ENCODE measurements at places on chromosomes 11 and 22. TPM values are rescaled to one million over a fixed set of nuclear protein-coding genes. Genes with fewer than 3 reads are reported as not detected.
A peak's percentile ranks its signal among the peaks of the same experiment; 100 is the strongest.

Gene SLC29A2
- 8.3 TPM for total RNA-seq

Gene FXYD6
- total RNA-seq = 33.6 TPM

Gene OR51B2
- total RNA-seq = not detected

Gene PANX3
- total RNA-seq = not detected

- DNase-seq = no peak
- peaks cover 28% of the 10 kb centered on the region for H3K4me1 ChIP-seq
- no peak overlapping the region for H3K4me3 ChIP-seq
- H3K27ac ChIP-seq = no peak overlapping the region
Observed at GRCh38 chr11:14320020-14320419, 39.0 kb downstream of the RRAS2 start.

GRCh38 chr11:115297330-115297729, 206.9 kb downstream of the CADM1 start:
- H3K36me3 ChIP-seq = no peaks in the 10 kb centered on the region
- no peaks in the 10 kb centered on the region for H3K27me3 ChIP-seq
- DNase-seq = no peak
- no peaks in the 10 kb centered on the region for H3K4me1 ChIP-seq

DNA sequence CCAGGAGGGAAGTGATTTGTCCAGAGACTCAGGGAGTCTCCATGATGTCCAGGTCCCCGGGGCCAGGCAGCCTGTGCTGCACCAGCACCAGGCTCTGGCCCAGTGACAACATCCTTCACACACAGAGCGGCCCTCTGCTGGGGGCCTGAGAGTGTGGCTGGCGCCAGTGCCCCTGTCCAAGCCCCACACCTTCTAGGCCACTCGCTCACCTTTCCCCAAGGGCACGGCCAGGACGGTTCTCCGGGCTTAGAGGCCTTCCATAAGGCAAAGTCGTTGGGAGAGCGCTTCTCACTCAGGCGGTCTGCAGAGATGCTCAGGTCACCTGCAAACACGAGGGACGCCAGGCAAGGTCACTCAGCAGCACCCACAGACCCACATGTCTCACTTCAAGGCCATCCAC, 27.9 kb upstream of the NAP1L4 start:
- H3K4me1 ChIP-seq = peaks cover 10% of the 10 kb centered on the region
- no peak overlapping the region for H3K27ac ChIP-seq

DNA sequence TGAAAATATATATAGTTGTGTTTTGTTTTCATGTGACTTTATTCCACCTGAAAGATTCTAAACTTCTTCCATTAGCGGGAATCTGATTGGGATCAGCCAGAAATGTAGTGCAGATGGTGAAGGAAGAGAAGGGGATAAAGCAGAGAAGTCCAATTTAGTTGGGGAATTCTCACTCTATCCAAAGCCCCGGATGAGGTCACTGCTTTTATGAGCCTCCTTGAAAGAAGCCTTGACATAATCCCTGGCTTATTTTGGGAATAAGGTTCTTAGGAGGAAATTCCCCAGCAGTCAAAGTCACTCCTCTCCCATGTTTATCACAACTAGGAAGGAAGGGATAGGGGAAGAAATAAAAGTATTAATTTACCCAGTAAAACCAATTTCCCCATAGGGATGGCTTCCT, 41.1 kb downstream of the OSBP start:
- H3K27me3 ChIP-seq = no peaks in the 10 kb centered on the region
- no peak overlapping the region for H3K27ac ChIP-seq
- peaks cover 36% of the 10 kb centered on the region for H3K36me3 ChIP-seq
- H3K4me3 ChIP-seq = no peak overlapping the region
- no peaks in the 10 kb centered on the region for H3K4me1 ChIP-seq

DNA sequence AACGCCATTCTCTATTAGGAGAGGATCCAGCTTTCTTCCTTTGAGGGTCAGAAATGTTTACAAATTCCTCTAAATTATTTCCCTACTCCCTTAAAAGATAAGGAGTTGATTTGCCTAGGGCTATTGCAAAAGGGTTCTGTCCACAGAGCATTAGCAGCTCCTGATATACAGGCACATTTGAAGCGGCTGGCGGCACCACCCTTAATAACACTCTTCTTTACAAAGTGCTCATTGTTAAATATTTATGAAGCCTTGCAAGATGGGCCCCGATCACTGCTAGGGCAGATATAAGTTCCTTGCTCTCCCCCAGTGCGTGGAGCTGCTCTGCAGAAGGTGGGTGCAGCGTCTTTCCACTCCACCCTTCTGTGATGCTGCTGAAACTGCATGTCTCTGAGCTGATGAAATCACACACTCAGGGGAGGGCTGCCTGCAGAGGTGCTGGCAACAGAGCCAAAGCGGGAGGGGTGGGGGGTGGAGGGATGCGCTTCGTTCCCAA, 116.7 kb upstream of the NTM start:
- no peaks in the 10 kb centered on the region for H3K36me3 ChIP-seq
- DNase-seq = no peak
- no peak overlapping the region for H3K4me3 ChIP-seq
- H3K27me3 ChIP-seq = no peaks in the 10 kb centered on the region

- no peak for DNase-seq
- no peak overlapping the region for H3K27ac ChIP-seq
- H3K4me1 ChIP-seq = peaks cover 8% of the 10 kb centered on the region
- no peaks in the 10 kb centered on the region for H3K27me3 ChIP-seq
- no peak overlapping the region for H3K4me3 ChIP-seq
Observed at GRCh38 chr22:31144223-31144622, 3.9 kb upstream of the PLA2G3 start.

- no peak overlapping the region for H3K4me3 ChIP-seq
- peak; percentile 73 for DNase-seq
- H3K36me3 ChIP-seq = peaks cover 31% of the 10 kb centered on the region
- H3K4me1 ChIP-seq = no peaks in the 10 kb centered on the region
- no peaks in the 10 kb centered on the region for H3K27me3 ChIP-seq
Observed at GRCh38 chr11:46895821-46896220, 22.5 kb downstream of the LRP4 start.

DNA sequence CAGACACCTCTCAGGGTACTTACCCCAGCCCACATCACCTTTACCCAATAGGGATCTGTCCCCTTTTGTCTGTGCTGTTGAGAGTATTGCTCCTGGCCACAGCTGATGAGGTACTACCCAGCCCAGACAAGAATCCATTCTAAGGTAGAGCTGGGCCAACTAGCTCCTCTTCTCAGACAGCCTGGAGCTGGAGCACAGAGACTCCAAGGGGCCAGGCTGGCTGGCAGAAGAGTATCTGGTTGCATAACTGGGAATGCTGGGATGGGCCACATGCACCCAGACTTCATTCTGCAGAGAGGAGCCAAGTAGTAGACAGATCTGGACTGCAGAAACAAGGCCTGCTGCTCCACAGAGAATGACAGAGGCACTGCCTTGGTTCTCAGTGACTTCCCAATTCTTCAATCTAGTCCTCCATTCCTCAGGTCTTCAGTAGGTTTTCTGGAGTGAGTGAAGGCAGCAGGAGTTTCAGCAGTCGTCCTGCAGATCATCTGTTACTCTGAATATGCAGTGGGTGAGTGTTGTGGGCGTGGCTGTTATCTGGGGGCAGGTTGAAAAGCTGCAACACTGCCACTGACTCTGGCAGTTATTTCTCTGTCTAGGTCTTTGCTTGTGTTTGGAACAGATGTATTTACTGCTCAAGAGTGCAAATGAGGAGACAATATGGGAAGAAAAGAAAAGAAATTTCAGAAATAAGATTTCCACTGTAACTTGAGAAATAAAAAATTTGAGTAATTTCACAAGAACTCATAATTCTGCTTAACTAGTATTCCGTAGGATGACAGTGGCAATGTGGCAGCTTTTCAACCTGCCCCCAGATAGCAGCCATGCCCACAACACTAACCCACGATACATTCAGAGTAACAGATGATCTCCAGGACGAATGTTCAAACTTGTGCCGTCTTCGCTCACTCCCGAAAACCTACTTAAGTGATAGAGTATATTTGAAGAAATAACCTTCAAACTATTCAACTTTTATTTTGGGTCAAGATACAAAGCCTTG, 34.9 kb downstream of the MAPK1 start:
- H3K27ac ChIP-seq = peak overlapping the region; percentile 37
- no peak overlapping the region for H3K4me3 ChIP-seq
- no peaks in the 10 kb centered on the region for H3K27me3 ChIP-seq
- no peaks in the 10 kb centered on the region for H3K36me3 ChIP-seq
- DNase-seq = no peak

DNA sequence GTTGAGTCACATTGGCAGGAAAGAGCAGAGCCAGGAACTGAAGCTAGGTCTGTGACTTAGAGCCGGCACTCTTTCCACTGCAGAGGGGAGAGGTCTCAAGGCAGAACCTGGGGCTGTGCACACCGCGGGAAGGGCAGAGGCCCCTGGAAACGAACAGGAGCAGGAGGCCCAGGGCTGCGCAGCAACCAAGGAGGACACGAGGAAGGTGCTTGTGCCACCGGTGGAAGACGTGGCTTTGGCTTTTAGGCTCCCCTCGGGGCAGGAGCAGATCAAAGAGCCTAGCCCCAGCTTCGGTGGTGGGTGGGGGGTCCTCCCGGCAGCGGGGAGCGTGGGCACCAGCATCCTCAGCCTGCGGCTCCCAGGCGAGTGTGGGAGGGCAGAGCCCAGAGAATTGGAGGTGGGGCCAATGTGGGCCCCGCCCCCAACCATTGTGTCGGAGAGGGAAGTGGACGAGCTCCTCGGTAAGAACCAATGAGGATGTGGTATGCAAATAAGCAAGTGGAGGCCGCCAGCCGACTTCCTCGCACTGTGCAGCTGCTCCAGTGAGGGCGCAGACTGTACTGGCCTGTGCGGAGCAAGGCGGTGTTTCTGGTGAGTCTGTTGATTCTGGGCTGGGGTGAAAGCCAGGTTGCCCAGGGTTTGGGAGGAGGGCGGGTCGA, at the start of gene CCDC116:
Gene CCDC116 (plus strand): TSS at position 524 of the 659 bp plus-strand sequence. CDS start 422 bp downstream, outside the sequence.
- no peaks in the 10 kb centered on the region for H3K36me3 ChIP-seq
- peaks cover 15% of the 10 kb centered on the region for H3K4me1 ChIP-seq
- no peak for DNase-seq
- no peaks in the 10 kb centered on the region for H3K27me3 ChIP-seq
- H3K27ac ChIP-seq = no peak within 1 kb of the TSS

GRCh38 chr11:7383406-7383805, 101.9 kb upstream of the OLFML1 start:
- DNase-seq = no peak
- no peak overlapping the region for H3K4me3 ChIP-seq
- no peaks in the 10 kb centered on the region for H3K4me1 ChIP-seq
- no peaks in the 10 kb centered on the region for H3K36me3 ChIP-seq

Data from upper lobe of left lung (tissue), 6 donors.